CD4-positive, alpha-beta T cell treated with Interleukin-10 for 1 hour (primary cell): ENCODE measurements at places on chromosomes 6 and 20.
A peak's percentile ranks its signal among the peaks of the same experiment; 100 is the strongest.

- DNase-seq = no peak
These were observed 240.8 kb upstream of the KCNQ5 start for GRCh38 chr6:72381076-72381475.

DNA sequence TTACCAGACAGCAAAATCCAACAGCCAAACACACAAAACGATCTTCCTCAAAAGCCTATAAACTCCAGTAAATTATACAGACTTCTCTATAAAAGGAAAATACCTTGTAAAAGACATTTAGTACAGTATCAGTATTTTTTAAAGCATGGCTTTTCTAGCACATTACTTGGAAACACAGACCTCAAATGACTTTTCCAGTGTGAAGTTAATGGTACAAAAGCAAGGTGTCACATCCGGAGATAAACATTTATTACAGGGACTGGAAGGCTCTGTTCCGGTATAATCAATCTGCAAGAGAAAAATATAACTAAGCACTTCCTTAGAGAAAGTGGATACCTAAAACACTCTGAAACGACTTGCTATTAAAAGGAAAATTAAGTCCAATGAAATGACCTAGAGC lies 17.1 kb downstream of the TMEM30A start:
- DNase-seq = no peak

DNA sequence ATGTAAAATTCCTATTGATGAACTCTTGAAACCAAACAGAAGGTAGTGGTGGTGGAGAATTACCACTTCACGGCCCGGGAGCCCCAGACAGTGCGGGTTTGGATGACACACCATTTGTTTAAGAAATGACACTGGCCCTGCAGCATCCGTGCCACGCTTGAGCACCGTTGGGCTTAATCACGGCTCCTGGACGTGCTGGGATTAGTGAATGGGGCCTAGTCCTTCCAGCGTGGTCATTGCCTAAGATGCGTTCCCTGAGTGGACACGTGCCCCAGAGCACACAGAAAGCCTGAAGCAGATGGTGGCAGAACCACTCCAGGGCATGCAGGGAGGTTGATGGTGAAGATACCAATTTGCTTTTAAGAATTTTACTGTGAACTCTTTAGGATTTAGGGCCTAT lies 14.5 kb downstream of the STX16 start:
- DNase-seq = no peak

GRCh38 chr6:155228546-155229166 lies 35.2 kb upstream of the CLDN20 start:
- DNase-seq = no peak

- DNase-seq = no peak
These were observed 40.6 kb downstream of the TXLNB start for GRCh38 chr6:139251045-139251690.

DNA sequence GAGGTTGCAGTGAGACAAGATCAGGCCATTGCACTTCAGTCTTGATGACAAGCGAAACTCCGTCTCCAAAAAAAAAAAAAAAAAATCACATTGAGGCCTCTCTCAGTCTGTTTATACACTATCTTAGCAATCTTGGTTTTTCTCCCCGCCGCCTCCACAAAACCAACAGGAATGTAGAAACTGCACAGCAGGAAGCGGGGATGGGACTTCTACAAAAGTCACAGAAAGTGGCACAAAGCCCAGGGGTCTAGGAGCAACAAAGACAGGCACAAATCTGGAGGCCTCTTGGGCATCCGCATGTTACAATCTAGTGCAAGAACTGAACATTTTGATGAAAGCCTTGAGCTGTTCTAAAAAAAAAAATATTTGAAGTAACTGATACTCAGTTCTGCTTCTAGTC lies 48.6 kb downstream of the KDM1B start:
- no peak for DNase-seq

- DNase-seq = peak; percentile 19
These were observed 227.5 kb upstream of the MYLIP start for GRCh38 chr6:15901141-15902115.

GRCh38 chr6:99467509-99468106 lies 42.5 kb upstream of the PNISR start:
- DNase-seq = peak; percentile 44
